ENCODE measurements at places on chromosomes 5 and 9.

DNA sequence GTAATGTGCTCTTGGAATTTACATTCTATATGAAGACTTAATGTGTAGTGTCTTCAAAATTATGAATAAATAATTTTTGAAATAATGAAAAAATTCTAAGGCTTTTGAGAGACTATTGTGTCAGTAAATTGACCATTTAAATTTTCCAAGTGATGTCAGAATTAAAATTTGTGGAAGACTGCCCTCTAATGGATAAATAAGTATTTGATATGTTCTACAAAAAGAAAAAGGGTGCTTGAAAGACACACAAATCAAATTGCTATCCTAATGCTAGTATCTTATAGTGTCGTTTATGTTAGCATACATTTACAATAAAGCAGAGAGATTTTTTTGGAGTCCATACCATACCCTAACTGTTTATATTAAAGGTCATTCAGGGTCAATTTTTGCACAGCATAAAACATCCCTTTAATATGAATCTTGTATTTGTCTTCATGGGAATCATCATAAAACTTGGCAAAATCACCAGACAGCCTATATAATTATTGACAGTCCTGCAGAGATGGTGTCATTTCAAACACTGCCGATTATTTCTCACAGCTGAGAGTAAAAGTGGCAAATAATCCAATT is 120.8 kb upstream of the SLC27A6 start:
- no peak for DNase-seq

DNA sequence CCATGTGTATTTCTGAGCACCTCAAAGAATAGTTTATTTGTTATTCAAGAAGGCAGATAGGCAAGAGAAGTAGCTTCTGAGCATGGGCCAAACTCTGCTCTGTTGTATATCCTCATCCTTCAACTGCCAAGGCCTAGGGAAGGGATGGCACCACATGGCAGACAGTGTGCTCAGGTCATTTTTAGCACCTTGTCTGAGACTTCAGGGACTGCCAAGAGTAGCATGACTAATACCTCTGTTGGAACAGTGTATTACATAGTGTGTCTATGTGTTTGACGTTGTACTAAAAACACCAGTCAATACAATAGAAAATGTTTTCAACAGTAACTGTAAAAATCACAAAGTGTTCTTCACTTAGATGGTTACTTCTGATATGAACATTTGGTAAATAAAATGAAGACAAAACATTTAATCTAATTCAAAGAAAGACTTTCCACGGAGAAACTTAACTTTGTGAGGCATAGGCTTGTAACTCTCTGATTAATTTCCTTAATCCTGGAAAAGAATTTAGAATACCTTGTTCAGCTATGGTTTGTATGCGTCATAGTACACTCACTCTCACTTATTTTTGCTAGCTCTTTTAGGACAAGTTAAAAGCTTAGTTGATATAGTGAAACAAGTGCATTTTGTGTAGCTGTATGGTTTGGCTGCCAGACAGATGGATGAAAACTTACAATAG is 318.4 kb upstream of the RIOK2 start:
- no peak for DNase-seq

GRCh38 chr9:130519927-130520326 is 59.5 kb upstream of the FUBP3 start:
- no peak for DNase-seq

DNA sequence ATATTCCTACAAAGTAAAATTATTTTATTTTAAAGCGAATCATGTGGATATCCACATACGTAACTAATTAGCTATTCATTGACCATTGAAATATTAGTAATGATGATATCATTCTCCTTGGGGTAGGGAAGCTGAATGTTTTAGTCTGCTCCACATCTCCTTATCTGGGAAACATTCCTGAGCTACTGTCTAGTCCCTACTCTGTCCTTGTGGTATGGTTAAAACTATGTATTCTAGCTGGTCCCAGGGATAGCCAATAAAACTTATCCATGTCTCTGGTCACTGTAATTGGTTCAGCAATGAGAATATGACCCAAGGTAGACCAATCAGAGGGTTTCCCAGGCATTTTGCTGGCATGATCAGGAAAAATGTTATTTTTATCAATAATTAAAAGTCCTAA is 76.0 kb upstream of the DAP start:
- no peak for DNase-seq

DNA sequence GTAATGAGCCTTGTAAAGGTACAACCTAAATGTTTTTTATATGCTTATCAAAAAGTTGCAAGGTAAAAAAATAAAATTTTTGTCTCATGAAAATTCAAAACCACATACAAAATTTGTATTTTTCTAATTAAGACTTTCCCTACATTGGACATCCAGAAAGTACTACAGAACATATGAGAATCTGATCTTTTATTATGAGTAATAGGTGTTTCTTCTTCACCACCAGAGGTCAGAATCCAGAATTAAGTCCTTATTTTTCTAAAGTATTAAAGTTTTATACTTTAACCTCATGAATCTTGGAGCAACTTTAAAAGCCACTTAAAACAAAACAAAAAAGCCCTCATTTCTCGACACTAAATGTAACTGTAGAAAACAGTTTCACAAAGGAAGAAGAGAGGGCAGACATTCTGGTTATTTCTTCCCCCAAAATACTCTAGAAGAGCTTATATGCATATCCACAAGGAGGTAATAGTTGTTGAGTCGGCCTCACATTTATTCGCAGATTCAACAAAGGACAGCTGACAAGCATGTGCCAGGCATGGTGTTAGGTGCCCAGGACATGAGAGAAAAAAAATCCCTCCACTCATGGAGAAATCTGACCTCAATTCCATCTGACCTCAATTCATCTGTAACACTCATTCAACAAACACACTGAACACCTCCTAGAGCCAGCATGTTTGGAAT is 69.3 kb downstream of the MLLT3 start:
- DNase-seq = no peak

DNA sequence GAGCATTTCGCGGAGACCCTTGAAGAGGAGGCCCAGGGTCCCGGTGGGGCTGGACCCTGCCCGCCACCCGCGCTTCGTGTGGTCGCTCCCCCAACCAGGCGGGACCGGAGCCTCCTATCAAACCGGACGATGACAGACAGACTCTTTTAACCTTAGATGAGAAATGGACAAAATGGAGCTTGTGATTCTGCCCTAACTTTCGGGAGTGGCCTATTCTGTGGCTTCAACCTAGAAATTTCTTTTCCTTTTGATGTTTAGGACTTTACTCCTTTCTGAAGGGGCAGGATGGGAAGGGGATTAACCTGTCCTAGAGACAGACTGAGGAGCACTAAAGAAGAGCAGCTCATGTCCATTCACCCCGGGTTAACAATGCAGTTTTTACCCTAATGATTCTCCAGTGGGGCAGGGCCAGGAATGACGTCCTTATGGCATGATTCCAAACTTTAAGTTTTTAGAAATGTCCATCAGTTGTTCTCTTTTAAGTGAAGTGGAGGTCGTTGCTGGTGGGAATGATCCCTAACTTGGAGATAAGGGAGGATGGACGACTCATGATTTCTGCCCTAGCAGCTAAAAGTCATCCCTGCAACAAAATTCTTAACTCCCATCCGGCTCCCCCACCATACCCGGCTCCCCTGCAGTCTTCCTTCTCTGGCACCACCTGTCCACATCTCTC is 1.0 kb downstream of the NIPSNAP3A start:
- DNase-seq = no peak

GRCh38 chr9:92328225-92328624 is 2.5 kb downstream of the CENPP start:
- DNase-seq = no peak

DNA sequence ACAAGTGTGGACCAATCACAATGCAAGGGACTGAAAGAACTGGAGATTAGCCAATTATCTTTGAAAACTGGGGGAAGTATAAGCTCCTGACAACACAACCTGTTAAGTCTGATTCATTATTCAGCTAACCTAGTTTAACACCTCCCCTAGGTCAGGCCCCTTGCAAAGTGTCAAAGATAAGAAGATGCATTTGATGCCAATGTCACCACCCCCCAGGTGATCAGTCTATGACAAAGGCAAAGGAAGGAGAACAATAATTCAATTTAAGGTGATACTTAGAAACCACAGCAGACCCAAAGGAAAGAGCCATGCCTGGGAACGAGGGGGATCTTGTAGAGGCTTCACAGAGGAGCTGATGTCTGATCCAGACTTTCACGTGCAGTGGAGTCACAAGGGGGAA is 137.9 kb downstream of the FBXL7 start:
- DNase-seq = no peak

GRCh38 chr9:128155736-128156500 is 4.1 kb upstream of the BBLN start:
- DNase-seq = no peak

GRCh38 chr9:27398982-27399653 is 102.2 kb upstream of the EQTN start:
- no peak for DNase-seq

- DNase-seq = no peak
Observed at GRCh38 chr5:1483856-1484729, 38.9 kb upstream of the SLC6A3 start.

DNA sequence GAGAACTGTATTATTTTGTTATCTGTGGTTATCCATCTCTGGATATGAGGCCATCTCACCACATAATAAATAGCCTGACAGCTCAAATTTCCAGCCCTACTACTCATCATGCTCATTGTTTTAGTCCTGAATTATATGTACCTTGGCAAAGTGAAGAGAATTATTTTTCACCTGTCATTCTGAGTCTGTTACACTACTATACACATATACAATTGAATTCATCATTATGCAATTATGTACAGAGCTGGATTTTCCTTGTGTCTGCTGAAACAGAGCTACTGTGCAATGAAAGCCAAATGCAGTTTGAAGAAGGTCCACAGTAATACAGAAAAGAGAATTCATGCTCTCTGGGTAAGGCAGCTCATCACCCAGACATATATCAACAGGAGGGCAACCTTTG is 28.5 kb downstream of the ESM1 start:
- DNase-seq = no peak

All from activated CD4-positive, alpha-beta T cell treated with anti-CD3 and anti-CD28 coated beads for 1 hour (primary cell).